Effector memory CD8-positive, alpha-beta T cell (primary cell): ENCODE measurements at places on chromosomes 16 and 17.

DNA sequence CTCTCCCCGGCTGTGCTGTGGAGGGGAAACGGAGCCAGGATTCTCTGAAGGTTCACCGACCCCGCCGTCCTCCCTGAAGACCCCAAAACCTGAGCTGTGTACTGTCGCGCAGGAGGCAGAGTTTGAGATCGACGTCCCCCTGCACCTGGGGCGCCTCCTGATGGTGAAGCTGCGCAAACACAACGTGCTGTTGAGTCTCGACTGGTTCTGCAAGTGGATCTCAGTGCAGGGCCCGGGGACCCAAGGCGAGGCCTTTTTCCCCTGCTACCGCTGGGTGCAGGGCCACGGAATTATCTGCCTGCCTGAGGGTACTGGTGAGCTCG is 62.6 kb upstream of the TEKT1 start:
- DNase-seq = no peak

DNA sequence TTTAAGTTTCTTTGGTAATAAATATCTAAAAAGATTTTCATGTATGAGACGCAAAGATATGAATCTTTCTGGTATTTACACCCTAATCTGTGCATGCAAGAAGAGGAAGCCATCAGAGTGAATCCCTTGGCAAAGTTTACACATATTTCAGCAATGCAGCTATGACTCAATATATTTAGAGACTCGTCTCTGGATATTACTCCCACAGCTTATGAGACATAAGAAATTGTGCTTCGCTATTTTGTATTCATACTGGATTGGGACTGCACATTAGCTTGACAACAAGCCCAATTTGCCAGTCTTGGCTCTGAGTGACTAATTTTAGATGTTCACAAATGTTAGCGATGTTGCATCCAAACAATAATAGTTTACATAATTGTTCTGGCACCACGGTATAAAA is 532.0 kb downstream of the CDH11 start:
- DNase-seq = no peak

DNA sequence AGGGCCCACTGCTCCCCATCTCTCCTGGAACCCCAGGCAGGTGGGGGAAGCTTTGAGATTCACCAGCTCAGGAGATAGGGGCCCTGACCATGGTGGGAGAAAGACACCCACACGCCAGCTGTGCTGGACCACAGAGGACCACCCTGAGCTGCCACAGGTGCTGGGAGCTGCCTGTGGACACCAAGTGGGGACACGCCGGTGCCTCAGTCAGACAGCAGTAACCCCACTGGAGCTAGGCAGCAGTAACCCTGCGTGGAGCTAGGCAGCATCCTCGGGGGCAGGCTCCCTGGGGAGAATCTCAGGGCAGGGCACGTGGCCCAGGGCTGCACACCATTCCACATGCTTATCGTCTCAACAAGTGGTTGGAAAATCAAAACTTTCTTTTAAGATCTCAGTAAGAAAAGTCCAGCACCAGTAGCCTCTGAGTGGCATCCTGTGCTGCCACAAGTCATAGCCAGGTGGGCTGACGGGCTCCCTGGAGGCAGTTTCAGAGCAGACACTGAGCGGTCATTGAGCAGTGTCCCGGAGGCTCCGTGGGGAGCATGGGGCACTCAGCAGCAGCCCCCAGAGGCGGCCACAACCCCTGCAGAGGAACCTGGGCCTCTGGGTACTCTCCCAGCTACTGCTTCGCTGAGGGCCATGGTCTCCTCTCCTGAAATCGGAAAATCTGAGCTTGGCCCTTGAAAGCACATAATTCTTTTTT is 8.0 kb upstream of the HEXD start:
- no peak for DNase-seq

DNA sequence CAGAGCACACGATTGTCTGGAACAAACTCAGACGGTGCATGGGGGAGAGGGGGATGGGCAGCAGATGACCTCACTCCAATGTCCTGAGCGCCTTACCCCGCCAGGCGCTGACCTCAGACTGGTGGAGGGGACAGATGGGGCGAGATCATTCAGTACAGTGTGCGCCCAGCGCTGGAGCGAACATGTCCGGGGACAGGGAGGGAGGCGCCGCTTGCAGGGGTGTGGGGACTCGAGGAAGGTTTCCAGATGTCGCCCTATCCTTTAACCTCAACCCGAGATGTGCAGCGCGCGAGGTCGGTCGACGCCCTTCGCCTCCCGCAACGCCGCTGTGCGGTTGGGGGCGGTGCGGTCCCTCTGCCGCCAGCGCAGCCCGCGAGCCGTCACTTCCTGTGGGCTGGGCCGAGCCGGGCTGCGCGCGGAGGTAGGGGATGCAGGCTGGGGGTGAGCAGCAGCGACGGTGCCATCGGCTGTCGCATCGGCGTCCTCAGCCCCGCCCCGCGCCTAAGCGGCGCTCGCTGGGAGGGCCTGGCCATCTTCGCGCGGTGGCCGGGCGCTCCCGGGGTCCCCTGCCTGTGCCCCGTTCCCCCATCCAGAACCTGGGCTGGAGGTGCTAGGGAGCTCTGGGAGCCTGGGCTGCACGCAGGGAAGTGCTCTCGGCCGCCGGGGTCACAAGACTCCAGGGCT is 5.3 kb upstream of the CDR2L start:
- DNase-seq = peak; percentile 72
